ENCODE measurements at places on chromosomes 7 and 10.

DNA sequence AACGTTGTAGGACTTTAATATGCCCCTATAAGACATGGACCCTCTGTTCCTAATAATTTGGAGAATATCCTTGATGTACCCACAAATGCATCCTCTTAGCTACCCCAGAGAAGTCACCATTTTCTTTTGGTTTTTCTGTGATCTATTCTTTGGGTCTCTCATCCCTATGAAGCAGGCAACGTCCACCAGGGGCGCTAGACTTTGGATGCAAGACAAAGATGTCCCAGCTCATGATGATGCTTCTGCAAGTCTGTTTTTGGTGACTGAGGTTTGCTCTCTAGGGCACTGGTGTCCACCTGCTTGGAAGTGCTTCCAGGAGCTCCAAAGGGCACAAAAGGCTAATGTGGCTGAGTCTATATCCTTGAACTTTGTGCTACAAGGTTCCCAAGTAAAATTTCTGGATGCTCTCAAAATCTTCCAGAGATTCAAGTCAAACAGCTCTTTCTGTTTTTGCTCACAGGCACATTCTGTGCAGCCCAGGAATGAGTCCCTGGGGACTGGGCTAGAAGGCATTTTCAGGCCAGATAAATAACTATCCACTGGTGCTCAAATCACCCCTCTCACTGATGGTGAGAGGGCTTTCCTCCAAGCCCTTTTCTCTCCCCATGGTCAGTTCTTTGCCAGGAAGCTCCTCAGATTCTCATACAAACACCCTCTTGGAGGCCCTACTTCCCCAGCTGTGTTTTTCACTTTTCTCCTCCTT, 166.4 kb downstream of the C7orf25 start:
- peak; percentile 13 for DNase-seq

- DNase-seq, result no peak
Measured at GRCh38 chr7:13540429-13540828, 449.0 kb downstream of the ETV1 start.

DNA sequence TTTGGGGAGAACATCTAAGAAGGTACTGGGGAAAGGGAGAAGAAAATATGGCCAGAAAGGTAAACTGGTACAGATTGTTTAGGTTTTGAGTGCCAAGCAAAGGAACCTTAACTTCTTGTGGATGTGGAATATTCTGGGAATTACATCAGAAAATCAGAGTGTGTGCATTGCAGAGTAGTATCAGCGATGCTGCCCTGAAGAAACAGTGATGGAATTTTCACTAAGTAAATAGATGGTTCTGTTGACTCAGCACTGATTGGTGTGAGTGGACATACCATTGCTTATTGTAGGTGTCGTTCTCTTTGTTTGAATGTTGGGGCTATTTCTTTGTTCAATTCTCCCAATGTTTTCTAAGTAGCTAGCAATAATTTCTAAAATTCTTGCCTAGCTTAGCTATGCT, 24.4 kb upstream of the AKR1B1 start:
- no peak for DNase-seq

GRCh38 chr10:3417096-3417495, 244.5 kb upstream of the PITRM1 start:
- DNase-seq, result no peak

- no peak for DNase-seq
Measured at GRCh38 chr7:78765943-78766729, 687.3 kb downstream of the MAGI2 start.

GRCh38 chr10:117342641-117343040, 32.6 kb downstream of the PDZD8 start:
- DNase-seq, result no peak

DNA sequence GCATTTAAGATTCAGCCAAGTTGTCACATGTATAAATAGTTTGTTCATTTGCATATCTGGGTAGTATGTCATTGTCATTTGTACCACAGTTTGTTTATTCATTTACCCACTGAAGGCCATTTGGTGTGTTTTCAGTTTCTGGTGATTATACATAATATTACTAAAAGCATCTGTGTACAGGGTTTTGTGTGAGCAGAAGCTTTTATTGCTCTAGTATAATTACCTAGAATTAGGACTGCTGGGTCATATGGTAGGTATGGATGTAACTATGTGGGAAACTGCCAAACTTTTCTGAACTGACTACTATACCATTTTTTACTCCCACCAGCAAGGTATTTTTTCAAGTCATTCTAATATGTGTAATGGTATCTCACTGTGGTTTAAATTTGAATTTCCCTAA, 584.0 kb upstream of the GHITM start:
- no peak for DNase-seq

DNA sequence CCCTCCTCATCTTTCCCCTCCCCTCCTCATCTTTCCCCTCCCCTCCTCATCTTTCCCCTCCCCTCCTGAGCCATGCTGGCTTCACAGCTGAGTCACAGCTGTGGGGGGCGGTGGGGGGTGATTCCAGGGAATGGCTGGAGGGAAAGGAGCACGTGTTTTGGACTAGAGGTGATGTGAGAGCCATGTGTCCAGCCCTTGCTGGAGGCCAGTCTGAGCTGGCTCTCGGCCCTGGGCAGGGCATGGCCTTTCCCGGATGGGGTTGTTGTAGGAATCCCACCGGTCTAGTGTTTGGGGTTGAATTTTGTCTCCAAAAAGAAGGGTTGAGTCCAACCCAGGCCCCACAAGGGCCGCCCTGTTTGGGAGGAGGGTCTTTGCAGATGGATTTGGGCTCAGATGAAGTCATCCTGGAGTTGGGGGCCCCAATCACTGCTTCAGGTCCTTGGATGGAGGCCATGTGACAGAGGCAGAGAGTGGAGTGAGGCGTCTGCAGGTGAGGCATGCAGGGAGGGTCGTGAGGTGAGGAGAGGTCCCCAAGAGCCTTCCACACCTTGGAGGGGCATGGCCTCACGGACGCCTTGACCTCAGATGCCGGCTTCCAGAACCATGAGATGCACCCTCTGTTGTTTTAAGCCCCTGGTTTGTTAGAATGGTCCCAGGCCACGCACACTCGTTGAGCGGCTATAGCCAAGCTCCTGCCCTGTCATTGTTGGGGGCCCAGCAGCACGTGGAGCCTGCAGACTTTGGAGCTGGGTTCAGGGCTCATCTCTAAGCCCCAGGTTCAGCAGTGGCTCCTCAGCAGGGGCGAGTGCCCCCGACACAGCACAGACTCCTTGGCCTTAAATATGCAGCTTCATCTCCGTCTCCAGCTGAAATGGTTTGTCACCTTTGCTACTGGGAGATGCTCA, 101.6 kb downstream of the DNAJB6 start:
- no peak for DNase-seq

GRCh38 chr7:151202836-151203235, 7.5 kb downstream of the H2BK1 start:
- no peak for DNase-seq

DNA sequence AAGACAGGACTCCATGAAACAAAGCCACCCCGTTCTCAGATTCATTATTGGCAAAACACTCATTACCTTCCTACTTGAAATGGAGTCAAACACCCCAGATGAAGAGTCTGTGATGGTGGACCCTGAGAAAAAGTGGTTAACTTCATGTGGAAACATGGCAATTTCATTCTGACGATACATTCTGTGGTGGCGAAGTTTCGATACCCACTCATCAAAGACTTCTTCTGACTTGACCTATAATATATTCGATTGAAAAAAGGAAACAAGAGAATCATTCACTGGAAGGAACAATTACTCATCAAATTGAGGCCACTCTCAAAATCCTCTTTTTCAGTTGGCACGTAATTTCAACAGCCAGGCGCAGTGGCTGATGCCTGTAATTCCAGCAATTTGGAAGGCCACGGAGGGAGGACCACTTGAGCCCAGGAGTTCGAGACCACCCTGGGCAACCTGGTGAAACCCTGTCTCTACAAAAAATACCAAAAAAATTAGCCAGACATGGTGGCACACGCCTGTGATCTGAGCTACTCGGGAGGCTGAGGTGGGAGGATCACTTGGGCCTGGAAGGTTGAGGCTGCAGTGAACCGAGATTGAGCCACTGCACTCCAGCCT, 108.8 kb upstream of the GSDME start:
- no peak for DNase-seq

DNA sequence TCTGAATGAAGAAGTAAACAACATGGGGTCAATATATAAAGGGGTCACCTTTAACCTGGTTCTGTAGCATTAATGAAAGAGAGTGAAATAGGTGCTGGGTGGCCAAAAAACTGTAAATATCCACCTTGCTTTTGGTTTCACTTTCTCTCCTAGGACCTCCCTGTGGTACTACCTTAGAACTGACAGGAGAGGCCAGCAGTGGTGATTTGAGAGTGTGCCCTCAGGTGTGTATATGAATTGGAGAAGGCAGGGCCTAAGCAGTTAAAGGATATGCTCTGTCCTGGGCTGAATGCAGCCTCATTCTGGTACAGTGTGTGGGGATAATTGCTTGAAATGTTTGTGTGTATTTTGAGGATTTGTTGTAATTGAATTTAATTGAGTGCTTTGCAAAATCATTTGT, 62.0 kb downstream of the BBS9 start:
- peak; percentile 20 for DNase-seq

DNA sequence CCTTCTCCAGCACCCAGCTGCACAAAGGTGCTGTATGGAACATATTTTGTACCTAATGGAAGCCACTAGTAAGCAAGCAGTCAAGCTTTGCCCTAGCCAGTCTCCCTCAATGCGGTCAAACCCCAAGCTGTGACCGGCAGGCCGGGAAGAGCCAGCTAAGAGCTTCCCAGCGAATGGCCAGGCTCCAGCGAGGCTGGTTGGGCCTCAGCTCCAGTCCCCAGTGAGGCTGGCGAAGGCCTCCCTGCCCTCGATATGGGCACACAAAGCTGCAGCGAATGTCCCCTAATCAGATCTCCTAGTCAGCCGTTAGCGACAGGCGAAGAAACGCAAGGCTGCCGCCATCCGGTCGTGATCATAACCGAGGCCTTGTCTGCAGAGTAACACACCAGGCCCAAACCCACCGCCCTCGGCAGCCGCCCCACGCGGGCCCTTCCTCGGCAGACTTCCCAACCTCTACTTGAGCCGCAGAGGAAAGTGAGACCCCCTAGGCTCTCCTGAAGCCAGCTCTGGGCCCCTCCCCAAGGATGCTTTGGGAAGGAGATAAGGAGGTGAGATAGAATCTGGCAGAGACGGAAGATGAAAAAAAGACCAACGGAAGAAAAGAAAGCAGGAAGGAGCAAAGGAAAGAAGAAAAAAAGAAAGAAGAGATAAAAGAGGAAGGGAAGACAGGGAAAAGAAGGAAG, 3.1 kb upstream of the HOXA9 start:
- DNase-seq, result no peak

- no peak for DNase-seq
Measured at GRCh38 chr10:47245731-47246350, 54.2 kb upstream of the GDF10 start.

GRCh38 chr10:176677-177076, 41.4 kb downstream of the ZMYND11 start:
- no peak for DNase-seq

DNA sequence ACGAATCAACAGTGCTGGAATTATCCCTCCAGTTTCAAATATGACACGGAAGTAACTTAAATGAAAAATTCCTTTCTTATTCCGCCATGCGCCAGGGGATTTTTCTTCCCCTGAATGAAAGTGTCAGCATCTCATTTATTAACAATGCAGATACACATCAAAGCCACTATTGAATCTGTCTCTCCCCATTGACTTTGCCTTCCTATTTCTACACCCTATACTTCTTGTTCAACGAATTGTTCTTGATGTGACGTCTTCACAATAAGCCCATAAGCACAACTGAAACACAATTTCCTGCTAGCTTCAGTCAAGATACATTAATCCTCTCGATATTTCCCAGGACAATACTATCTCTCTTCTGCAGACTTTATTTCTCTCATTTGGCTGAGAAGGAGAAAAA, 253.5 kb downstream of the ADARB2 start:
- DNase-seq, result no peak

- no peak for DNase-seq
Measured at GRCh38 chr7:132779164-132779563, 202.9 kb upstream of the PLXNA4 start.

GRCh38 chr10:114375047-114375446, 29.3 kb downstream of the AFAP1L2 start:
- DNase-seq, result no peak

GRCh38 chr10:49761789-49762565, at the start of gene OGDHL:
OGDHL (minus strand) TSS chr10:49762323; CDS start chr10:49758592, 3,731 bp downstream.
- peak; percentile 68 for DNase-seq

GRCh38 chr10:127426746-127427145, 122.4 kb upstream of the NPS start:
- no peak for DNase-seq

GRCh38 chr10:79407423-79407796, 38.0 kb downstream of the ZCCHC24 start:
- DNase-seq, result no peak

DNA sequence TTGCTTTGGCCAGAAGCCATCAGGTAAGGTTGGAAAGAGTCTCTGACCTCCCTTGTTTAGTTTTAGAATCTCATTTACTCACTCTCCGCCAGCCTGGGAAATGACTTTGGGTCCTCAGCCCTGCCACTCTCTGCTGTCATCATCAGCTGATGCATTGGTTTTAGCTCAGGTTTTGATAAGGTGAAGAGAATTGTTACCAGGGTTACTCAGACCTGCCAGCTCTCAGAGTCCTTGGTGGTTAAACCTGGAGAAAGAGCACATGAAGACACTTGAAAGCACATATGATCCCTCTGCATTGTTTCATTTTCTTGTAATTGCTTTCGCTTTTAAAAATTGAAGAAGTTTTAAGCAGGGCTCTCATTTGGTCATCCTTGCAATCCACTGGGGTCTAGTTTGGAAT, 4.0 kb upstream of the CROT start:
- DNase-seq, result no peak

DNA sequence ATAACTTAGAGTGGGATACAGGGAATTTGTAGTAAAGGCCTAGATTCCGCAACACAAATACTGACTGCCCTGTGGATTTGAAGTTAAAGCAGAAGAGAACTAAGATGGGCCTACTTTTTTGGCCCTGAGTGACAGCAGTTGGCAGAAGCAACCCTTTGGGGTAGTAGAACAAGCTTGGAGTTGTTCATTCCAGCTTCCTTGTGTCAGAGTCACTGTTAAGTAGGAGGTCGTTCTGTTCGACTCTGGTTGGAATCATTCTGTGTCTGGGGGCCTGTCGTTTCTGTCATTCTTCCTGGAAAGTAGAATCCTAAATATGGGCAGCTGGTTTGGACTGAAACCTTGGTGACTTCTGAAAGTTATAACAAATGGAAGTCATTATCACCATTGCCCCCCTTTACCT, 865.9 kb downstream of the LRMDA start:
- DNase-seq, result no peak

DNA sequence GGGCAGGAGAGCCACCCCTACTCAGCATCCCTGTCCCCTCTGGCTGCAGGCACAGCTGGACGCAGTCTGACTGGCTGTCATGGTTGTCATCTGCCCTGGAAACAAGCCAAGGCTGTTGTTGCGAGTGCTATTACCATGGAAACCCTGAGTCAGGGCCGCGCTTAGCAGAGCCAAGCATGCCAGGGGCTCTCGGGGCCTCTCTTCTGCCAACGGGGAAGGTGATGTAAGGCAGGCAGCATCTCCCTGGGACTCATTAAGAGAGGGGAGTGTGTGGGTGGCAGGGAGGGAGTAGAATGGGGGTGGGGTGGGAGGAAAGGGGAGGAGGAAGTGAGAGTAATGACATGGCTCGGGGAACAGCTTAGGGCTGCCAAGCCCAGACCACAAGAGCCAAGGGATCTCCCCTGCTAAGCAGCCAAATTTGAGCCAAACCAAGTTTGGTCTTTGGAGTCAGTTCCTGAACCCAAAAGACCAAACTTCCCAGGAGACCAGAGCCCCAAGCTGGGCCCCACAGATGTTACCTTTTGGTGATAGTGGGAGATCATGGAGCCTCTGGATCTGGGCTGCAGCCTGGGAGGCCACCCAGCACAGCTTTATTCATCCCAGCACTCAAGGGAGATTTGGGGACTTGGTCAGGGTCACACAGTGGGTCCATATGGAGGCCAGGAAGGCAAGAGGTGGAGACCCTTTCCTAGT, 67.6 kb downstream of the TMEM130 start:
- DNase-seq, result peak; percentile 73

All from germinal center (tissue), 1 donor.